ENCODE measurements at places on chromosomes 4 and X. TPM values are rescaled to one million over a fixed set of nuclear protein-coding genes. Genes with fewer than 3 reads are reported as not detected.

Gene SGCB
- total RNA-seq = 6.2 TPM

Gene FGFR3
- total RNA-seq = 120 TPM

Gene ITGB1BP2
- total RNA-seq = 0.37 TPM

Gene MAGEA10
- total RNA-seq = not detected

Gene VCX2
- total RNA-seq = not detected

Gene FGF2
- total RNA-seq = 1.3 TPM

Gene COL25A1
- not detected for total RNA-seq

Gene ASB9
- 2.6 TPM for total RNA-seq

Gene TCEAL6
- not detected for total RNA-seq

All from airway epithelial cell (primary cell).